ENCODE measurements at places on chromosomes 3 and 15.

- no peak for DNase-seq
Measured at GRCh38 chr3:128429751-128430150, 36.9 kb downstream of the DNAJB8 start.

GRCh38 chr3:78462021-78462420, 1305.8 kb downstream of the ROBO1 start:
- no peak for DNase-seq

- no peak for DNase-seq
Measured at GRCh38 chr3:20658491-20658890, 472.5 kb upstream of the SGO1 start.

GRCh38 chr15:100572362-100572983, 29.5 kb downstream of the LINS1 start:
- no peak for DNase-seq

- DNase-seq: no peak
Measured at GRCh38 chr3:124770336-124771082, 40.3 kb downstream of the UMPS start.
